ENCODE measurements at places on chromosomes 7 and 10.

- peak; percentile 85 for DNase-seq
Observed at GRCh38 chr10:104122225-104123107, 495 bp downstream of the SFR1 start.

DNA sequence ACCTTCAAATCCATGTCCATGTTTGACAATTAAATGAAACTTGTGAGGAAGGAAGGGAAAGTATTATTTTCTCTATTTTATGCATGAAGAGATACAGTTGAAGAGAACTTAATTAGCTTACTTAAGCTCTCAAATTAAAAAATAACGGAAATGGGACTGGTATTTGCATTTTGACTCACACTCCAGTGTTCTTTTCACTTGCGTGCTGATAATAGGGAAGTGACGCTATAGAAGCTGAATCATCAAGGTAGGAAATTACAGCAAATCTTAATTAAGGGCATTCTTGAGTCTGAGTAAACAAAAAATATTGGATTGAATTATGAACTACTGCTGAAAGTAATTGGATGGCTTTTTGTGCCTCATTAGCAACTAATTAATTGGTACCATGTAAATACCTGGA is 44.0 kb upstream of the NPVF start:
- peak; percentile 29 for DNase-seq

DNA sequence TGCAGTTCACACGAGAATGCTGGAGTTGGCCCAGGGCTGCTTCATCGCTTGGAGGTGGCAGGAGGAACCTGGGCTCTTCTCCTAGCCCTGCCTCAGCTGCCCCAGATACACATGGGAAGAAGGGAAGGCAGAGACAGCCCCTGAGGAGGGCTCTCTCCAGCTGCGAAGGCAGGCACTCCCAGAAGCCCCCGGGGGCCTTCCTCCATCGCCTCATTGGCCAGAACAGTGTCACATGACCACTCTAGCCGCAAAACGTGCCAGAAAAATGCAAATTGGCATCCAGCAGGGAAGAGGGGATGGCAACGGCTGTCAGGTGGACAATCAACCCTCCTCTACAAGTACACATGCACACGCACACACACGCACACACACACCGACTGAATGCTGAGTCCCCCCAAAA is 217.8 kb upstream of the FRMD4A start:
- DNase-seq, result no peak

GRCh38 chr10:77524281-77524711 is 113.3 kb downstream of the KCNMA1 start:
- no peak for DNase-seq

GRCh38 chr7:141190495-141190894 is 116.6 kb downstream of the TMEM178B start:
- no peak for DNase-seq

DNA sequence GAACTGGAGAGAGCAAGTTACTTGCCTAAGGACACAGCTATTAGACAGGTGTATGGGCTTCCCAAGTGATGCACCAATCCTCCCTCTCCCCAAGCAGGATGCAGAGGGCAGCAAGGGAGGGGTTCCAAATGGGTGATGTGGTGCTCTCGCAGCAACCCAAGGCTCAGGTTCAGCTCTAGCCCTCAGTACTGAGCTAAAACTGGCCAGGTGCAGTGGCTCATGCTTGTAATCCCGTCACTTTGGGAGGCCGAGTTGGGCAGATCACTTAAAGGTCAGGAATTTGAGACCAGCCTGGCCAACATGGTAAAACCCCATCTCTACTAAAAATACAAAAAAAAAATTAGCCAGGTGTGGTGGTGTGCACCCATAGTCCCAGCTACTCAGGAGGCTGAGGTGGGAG is 40.7 kb downstream of the GPRIN2 start:
- no peak for DNase-seq

DNA sequence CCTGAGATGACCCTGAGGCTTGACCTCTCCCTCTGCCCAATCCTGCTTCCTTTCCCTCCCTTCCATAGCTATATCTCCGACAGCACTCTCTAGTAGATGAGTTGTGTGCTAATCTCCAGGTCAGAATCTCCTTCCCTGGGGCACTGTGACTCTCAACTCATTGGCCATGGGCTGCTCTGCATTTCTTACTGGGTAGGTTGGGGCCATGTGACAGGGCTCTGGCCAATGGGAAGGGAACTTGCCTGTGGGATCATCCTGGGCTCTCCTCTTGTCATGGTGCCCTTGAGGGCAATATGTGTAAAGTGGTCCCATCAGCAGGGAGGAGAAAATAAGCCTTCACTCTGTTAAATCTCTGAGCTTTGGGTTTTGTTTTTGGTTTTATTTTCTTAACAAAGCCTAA is 80.1 kb upstream of the ANKRD1 start:
- DNase-seq, result no peak

Measured in NCI-H69 (cell line).